NCI-H1092 treated with DMSO at 0.1 percent for 48 hours (cell line): ENCODE measurements at places on chromosomes 13 and 19.
A peak's percentile ranks its signal among the peaks of the same experiment; 100 is the strongest.

DNA sequence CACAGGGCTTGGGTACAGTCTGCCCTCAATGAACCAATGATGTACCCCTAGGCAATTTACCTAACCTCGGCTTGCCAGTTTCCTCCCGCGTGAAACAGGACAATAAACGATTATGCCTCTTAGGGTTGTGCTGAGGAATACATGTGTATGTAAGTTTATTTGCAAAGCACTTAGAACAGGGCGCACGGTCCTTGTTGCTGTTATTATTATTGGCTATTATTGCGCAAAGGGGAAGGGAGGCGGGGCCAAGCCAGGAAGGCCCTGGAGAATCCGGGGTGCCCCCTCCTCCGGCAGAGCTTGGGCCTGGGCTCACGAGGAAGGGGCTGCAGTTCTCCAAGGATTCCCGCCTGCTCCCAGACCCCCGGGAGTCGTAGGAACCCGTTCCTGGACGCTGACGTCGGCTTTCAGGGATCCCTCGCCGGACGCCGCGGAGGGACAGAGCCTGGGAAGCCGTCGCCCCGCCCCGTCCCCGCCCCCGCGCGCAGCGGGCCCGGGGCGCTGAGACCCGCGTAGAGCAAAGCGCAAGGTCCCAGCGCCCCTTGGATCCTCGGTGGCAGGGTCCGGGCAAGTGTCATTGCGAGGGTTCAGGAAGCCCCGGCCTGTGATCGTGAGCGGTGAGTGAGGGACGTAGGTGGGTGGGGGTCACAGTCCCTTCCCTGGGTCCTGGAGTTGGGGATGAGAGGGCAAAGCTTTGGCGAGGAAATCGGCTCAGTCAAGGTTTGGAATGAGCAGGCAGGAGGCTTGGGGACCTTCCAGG is at the start of gene TMEM91:
TSS of gene TMEM91 (plus strand) at position 293 of the 757 bp plus-strand sequence. CDS start 1,777 bp downstream, outside the sequence.
- no peak for DNase-seq

GRCh38 chr13:110915874-110916206 is 971 bp upstream of the ANKRD10 start:
- no peak for DNase-seq

DNA sequence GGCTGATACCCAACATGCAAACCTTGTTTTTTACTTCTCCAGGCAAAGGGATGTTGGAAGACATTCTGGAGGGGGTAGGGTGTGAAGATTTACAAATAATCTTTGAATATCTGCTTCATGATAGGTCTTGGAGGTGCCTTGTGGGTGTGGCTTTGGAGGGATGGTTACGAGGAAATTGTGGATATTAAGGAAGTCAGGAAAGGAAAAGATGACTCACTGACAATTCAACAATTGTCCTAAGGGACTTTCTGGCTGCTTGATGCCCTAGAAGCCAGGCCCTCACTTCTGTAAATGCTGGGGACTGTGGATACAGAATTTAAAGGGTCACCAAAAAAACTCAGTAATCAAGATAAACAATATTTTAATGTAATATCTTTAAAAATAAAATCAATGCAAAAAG is 37.4 kb upstream of the ZNF527 start:
- no peak for DNase-seq

- no peak for DNase-seq
These were observed 172.8 kb downstream of the NHLRC3 start for GRCh38 chr13:39210961-39211534.

DNA sequence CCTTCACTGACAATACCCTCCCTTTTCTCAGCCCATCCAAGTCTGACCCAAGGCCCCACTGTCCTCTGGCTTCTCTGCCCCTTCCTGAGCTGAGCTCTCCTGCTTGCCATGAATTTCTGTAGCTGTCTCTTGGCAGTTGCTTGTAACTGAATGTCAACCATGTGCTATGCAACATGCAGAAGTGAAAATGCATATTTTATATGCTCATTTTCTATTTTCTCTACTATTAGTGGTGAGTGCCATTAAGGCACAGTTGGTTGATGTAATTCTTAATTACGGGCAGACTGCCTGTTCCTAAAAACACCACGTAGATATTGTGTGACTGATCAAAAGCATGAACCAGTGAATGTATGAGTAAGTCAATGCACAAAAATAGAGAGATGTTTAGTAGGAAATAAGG is 29.6 kb downstream of the TNFSF11 start:
- no peak for DNase-seq

GRCh38 chr13:20984879-20985278 is 76.5 kb downstream of the LATS2 start:
- DNase-seq: no peak

- DNase-seq: peak; percentile 85
These were observed 153.9 kb downstream of the TEX29 start for GRCh38 chr13:111474136-111475002.

GRCh38 chr19:51803967-51804366 is 9.0 kb downstream of the FPR3 start:
- DNase-seq: no peak

DNA sequence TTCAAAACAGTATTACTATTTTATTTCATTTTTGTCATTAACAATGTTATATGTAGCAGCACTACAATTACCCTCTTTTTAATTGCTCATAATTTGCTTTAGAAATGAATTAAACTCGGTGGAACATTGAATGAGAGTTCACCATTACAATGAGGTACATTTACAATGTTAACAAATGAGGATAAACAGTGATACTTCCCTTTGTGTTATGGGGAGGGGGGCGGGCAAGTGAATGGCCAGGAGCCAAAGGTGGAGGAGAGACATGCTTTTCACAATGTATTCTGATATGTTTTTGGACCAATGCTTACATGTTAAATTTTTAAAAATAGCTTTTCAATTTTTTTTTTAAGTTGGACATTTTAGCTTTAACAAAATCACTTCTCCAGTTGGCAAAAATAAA is 34.2 kb downstream of the NALCN start:
- DNase-seq: peak; percentile 37

- DNase-seq: no peak
These were observed 35.6 kb upstream of the PSPC1 start for GRCh38 chr13:19818223-19818842.

- DNase-seq: no peak
These were observed 2.1 kb downstream of the ZNF575 start for GRCh38 chr19:43534816-43535761.

DNA sequence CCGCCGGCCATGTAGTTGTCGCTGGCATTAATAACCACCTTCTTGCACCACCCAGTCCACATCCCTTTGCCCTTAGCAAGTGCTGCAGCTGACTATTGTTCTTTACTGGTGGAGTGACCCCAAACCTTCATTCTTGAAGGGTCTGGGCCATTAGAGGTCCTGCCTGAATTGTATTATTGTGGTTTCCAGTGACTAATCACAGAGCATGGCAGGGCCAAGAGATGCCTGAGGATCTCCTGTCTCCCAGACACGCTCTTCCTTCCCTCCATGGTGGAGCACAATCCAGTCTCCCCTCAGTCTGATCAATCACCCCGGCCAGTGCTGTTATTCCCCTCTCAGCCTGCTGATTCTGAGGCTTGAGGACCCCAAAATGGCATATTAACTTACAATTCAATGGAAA is 39.0 kb downstream of the C1QTNF9 start:
- DNase-seq: no peak

GRCh38 chr13:46468570-46469463 is 81.8 kb upstream of the RUBCNL start:
- no peak for DNase-seq

- DNase-seq: no peak
These were observed 10.4 kb downstream of the CPT1C start for GRCh38 chr19:49701271-49701786.

- DNase-seq: no peak
These were observed 56.4 kb upstream of the MBNL2 start for GRCh38 chr13:97165502-97166425.

GRCh38 chr13:36086117-36086516 is 45.1 kb downstream of the DCLK1 start:
- no peak for DNase-seq

DNA sequence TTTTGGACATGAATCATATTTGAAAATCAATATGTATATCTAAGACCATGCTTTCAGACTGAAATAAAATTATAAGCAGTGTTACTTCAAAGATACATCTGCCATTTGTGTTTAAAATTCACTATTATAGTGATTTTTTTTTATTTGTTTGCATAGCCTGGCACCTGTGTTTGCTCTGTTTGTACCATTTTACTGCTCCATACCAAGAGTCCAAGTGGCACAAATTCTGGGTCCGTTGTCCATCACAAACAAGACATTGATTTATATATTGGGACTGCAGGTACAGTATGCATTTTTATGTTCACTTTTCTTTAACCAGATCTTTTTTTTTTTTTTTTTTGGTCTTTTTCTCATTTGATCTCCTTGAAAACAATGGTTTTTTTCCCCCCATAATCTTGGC is 6.7 kb upstream of the GPR183 start:
- no peak for DNase-seq

DNA sequence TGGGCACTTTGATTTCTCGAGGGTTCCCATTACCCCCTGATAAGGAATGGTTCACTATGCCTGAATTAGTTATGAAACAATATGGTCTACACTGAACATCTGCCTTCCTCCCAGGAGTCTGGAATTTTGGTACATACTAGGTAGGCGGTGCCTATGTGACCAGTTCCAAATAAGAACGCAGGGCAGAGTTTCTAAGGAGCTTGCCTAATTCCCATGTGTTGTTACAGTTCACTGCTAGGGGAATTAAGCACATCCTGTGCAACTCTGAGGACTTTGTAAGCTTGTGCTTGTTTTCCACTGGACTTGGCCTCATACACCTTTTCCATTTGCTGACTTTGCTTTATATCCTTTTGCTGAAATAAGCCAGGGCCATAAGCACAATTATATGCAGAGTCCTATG is 29.2 kb downstream of the RBM26 start:
- DNase-seq: no peak

DNA sequence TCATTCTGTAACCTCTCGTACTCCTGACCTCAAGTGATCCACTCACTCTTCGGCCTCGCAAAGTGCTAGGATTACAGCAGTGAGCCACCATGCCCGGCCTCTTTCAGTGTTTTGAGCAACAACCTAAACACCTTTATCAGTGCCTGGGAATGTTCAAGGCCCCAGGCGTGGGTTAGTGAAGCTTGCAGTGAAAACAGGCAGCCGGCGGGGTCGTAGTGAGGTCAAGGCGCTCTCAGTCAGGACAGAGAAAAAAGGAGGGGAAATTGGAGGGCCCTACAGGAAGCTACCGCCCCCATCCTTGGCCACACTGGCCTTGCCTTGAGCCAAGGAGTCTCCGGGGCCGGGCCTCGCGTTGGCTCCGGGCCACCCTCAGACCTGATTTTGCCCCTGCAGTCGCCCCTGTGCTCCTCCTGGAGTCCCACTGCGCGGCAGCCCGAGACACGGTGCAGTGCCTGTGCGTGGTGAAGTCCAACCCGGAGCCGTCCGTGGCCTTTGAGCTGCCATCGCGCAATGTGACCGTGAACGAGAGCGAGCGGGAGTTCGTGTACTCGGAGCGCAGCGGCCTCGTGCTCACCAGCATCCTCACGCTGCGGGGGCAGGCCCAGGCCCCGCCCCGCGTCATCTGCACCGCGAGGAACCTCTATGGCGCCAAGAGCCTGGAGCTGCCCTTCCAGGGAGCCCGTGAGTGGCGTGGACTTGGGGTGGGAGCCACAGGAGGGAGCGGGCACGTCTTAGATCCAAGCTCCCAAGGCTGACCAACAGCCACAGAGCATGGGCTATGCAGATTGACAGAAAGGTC is 17.7 kb downstream of the MAG start:
- no peak for DNase-seq

DNA sequence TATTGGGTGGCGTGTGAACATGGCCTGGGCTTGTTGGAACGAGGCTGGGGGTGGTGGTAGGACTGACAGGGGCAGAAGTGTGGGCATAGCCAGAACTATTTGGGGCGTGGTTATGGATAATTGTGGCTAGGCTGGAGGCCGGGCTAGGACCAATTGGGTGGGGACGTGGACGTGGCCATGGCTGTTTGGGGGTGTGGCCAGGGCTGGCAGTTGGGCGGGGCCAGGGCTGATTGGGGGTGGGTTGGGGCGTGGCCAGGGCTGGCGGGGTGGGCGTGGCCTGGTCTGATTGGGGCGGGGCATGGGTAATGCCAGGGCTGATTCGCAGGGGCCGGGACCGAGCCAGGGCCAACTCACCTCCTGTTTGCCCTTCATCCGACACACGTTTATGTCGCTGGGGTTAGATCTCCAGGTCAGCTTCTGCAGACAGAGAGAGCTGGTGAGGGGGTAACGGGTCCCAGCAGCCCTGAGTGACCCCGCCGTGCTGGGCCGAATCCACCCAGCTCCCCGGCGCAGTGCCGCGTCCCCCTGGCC is 2.8 kb downstream of the SEMA6B start:
- DNase-seq: no peak

- peak; percentile 9 for DNase-seq
These were observed 571.1 kb upstream of the ARGLU1 start for GRCh38 chr13:107139006-107139405.

- no peak for DNase-seq
These were observed 130.8 kb downstream of the MYCBP2 start for GRCh38 chr13:77196052-77196618.

DNA sequence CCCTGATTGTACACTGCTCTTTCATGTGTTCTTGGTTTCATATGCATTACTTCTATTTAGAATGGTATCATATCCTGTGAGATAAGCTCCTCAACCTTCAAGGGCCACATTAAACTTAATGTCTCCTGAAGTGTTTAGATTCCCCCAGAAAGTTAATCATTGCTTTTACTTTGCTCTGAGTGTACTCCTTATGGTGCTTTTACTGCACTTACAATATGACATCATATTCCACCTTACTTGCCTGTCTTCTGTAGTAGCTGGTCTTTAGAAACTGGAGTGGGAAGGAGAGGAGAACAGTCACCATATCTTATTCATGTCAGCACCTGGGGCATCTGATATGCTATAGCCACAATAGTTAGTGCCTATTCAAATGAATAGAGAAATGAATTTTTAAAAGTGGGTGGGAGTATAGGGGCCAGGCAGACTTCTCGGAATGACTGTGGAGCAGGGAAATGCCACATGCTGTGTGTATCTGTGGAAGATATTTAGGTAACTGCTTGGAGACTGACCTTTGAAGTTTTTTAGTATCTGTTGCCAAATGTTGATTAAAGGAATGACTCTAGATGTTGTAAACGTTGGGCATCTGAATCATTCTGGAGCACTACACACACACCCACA is 40.2 kb downstream of the SLAIN1 start:
- no peak for DNase-seq

- no peak for DNase-seq
These were observed 33.9 kb downstream of the USP12 start for GRCh38 chr13:27137759-27138158.

DNA sequence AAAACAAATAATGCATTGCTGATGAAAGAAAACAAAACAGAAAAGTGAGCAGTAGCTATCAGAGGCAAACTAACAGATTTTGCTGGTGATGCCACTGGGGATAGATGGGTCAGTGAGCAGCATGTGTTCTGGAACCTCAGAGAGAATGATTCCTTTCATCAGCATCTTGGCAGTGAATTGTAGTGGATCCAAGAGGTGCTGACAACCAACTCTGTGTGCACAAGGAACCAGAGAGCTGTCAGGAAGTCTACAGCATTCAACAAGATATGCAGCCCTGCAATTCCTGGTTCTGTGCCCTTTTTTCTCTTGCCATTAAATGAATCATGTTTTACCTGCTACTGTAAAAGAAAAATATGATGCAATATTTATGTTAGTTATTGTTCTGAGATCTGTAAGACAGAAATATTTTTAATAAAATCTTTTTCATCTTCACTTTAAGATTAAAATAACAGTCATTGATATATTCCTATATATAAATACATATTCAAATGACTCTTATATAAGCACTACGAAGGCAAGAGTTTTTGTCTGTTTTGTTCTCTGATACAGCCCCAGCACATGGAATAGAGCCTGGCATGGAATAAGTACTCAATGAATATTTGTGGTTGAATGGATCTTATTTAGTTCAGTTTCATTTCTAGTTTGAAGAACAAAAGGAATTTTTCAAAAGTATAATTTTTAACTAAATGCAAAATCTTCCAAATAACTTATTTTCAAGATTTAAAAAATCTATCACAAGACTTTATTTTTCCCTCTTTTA is 80.8 kb downstream of the FREM2 start:
- no peak for DNase-seq
